ENCODE measurements at places on chromosomes 13 and 19. TPM values are rescaled to one million over a fixed set of nuclear protein-coding genes. Genes with fewer than 3 reads are reported as not detected.

COL5A3 gene
- total RNA-seq = 1.2 TPM

PSG1 gene
- total RNA-seq = not detected

C5AR1 gene
- total RNA-seq = 5.0 TPM

COX7A1 gene
- total RNA-seq = 10.5 TPM

SGCG gene
- not detected for total RNA-seq

ATP8B3 gene
- 0.94 TPM for total RNA-seq
